ENCODE measurements at places on chromosomes 12 and 14.

DNA sequence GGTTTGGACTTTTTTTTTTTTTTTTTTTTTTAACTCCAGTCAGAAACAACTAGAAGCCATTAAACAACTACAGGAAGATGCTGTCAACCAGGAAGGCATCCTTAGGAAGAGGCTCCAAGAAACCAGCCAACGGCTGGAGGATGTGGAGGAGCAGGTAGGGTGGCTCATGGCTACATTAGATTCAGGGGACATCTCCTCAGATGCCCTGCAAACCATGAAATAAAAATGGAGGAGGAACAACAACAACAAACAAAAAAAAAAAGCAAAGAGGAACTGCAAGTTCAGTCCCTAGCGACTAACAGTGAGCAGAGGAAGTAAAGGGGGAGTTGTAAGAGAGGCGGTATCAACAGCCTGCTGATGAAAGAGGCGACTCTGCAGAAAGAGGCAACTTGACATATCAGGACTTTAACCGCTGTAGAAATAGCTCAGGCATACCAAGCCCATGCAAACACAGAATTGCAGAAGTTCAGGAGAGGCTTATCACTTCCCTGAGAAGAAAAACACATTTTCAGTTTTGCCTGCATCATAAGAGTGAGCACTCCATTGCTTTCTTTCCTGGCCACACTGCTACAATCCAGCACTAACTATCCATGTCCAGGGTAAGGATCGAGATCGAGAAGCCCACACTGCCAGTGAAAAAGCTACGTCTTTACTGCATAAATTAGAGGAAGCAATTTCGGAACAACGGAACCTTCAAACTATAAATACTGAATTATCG is 103.5 kb upstream of the BCAT1 start:
- DNase-seq = no peak

GRCh38 chr12:122133192-122133950 is 40.6 kb downstream of the IL31 start:
- no peak for DNase-seq

- no peak for DNase-seq
These were observed 188.9 kb downstream of the ADAMTS20 start for GRCh38 chr12:43362910-43363694.

DNA sequence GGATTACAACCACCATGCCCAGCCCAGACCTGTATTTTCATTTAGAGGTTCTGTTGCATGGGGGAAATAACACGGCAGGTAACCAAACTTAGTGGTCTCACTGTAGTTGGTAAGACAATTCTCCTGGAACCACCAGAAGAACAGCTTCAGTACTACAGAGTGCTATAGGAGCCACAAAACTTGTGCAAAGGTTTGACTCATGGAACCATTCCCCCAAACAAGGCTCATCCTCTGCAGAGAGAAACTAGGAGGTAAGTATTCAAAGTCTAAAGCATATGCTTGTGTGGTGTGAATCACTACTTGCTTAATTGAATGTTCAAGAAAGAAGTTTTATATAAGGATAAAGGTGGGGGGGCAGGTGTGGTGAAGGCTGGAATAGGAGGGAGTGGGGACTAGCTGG is 58.7 kb downstream of the GNS start:
- DNase-seq = no peak

GRCh38 chr12:131720921-131721320 is 10.0 kb downstream of the SFSWAP start:
- no peak for DNase-seq

- no peak for DNase-seq
These were observed 8.8 kb downstream of the NID2 start for GRCh38 chr14:52060080-52060479.

DNA sequence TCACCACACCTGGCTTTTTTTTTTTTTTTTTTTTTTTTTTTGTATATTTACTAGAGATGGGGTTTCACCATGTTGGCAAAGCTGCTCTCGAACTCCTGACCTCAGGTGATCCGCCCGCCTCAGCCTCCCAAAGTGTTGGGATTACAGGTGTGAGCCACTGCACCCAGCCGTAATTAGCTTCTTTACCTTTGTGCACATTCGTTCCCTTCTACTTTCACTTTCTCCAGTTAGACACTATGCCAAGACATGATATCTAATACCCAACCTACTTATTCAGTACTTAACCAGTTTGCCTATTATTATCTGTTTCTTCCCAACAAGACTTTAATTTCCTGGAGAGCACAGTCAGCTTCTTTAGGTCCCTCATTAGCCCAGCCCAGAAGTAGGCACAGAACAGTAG is 5.3 kb downstream of the STYK1 start:
- DNase-seq = no peak

- DNase-seq = no peak
These were observed 255.4 kb downstream of the DAD1 start for GRCh38 chr14:22333422-22334274.

- DNase-seq = no peak
These were observed 1.3 kb upstream of the NR2C1 start for GRCh38 chr12:95074766-95075165.

DNA sequence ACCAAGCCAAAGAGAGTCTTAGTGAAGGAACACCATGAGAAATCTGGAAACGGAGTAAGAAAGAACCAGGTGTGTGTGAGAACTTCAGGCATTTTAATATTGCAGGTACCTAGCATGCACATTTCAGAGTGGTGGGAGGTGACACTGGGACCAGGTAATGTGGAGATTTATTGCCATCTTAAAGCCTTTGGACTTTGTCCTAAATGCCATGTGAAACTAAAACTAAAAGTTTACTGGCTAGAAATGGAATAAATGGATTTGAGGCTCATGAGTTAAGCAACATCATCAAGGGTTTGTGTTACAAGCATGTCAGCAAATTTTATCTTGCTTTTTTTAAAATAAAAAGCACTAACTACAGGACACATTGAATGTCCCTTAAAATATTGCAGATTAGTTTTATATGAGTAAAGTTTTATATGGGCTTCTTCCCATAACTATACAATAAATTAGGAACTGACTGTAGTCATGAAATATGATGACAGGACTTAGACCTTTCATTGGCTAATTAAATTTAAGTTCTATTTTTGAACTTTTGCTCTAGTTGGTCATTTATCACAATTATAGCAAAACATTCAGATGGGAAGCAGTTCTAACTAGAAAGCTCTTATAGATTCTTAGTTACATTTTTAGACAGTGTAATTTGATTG is 721.1 kb upstream of the NOVA1 start:
- DNase-seq = no peak

DNA sequence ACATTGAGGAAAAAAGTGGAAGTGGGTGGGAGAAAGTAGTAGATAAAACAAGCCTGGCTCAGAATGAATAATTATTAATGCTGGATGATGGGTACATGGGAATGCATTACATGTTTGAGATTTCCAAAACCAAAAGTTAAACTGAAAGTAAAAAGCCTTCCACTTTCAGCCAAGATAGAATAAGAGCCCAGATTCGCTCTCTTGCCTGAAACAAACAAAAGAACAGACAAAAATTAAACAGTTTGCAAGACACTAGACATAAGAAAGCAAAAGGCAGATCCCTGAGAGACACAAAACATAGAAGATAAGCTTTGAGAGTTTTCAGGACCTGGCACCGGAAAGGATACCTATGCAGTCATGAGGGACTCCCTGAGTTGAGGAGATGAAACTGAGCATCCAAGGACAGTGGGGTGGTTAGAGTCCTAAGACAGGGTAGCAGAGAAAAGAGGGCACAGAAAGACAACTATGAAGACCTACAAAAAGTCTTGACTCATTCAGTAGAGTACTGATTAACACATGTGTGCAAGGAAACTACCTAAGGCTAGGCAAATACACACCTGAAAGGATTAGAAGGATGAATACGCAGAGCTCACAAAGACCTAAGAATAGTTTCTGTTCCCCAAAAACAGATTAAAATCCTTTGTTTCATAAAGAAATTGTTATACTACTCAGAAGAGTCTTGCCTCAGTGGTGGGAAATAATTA is 54.1 kb downstream of the CEP83 start:
- no peak for DNase-seq

DNA sequence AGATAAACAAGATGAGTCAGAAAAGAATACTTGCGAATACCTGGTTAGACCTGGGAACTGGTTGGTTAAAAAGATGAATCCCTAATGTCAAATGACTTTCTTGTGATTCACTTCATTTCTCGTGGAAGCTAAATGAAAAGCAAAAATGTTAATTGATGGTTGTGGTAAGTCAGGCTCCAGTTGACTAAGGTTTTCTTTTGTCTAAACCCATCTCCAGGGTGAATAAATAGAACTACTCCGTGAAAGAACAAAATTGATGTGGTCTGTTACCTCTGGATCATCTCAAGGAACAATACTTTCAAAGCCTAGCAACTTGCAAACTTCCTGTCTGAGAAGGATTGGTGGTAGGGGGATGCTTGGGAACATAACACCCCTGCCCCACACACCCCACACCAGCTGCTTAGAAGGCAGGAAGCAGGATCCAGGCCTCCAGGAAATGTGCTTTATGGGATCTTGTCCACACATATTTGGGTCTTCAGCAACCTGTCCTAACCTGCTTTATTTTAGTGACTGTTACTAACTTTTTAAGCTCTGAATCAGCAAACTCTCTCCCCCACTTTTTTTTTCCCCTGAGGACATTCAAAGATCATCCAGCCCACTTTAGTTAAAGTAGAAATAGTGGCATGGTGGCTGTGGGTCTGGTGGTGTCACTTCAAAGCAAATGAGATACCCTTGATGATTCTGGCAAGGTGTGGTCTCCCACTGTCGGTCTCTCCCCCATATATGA is 60.4 kb upstream of the PTHLH start:
- no peak for DNase-seq

GRCh38 chr12:105658389-105658788 is 327.9 kb downstream of the C12orf75 start:
- no peak for DNase-seq

- DNase-seq = peak; percentile 12
These were observed 22.6 kb upstream of the SLC15A5 start for GRCh38 chr12:16300122-16300521.

- DNase-seq = no peak
These were observed 143.8 kb upstream of the ARID2 start for GRCh38 chr12:45585522-45586230.

DNA sequence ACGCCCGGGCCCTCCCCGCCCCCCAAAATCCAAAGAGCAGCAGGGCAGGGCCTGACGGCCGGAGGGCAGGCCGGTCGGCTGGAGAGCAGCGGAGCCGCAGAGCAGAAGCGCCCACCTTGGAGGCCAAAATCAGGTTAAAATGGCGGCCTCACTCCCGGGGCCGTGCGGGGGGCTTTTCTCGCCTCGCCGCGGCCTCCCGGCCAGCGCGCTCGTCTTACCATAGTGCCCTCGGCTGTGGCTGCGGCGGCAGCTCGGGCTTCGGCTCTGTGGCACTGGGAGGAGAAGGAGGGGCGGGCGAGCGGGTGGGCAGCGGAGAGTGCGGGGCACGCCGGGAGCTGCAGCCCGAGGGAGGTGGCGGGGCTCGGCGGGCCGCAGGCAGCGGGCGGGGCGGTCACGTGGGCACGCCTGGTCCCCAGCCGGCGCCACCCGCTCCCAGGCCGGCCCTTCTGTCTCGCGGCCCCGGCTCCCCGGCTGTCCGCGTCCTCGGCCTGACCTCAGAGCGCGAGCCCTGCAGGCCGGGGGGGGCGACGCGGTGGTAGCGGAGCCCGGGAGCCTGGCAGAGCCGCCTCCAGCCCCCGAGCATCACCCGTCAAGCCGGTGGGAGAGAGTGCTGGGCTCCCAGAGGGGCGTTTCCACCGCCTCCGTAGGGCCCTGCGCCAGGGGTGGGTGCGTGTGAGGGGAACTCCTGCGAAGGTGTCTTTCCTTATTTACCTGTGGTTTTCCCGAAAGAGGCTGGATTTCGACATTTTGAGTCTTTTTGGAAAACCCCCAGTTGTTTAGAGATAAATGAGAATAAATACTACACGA is at the start of gene CFL2:
TSS of gene CFL2 (minus strand) at position 274 of the 807 bp plus-strand sequence. CDS start at position 221, 53 bp downstream.
- DNase-seq = peak; percentile 57

DNA sequence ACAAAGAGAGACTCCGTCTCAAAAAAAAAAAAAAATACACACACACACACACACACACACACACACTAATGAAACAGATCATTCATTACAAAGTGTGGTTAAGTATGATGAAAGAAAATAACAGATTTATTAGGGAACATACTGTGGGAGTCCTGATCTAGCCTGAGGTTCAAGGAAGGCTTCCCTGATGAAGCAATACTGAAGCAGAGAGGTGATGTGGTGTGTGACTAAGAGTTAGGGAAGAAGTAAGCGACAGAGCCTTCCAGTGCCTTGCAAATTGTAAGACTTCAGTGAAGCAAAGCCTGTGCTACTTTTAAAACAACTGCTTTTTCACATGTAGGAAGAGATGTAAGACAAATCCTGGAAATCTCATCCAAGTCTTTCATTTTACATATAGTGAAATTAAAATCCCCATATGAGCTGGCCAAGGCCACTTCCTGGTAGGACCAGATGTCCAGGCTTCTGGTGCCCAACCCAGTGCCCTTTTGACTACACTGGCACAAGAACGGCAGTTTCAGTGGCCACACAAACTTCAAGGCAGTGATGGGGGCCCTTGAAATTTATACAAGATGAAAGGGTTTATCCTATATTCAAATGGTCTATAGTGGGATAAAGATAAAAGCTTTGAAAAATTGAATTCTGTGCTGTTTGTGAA is 86.2 kb downstream of the STON2 start:
- DNase-seq = no peak

GRCh38 chr14:105294142-105294597 is 6.6 kb downstream of the BRF1 start:
- no peak for DNase-seq

DNA sequence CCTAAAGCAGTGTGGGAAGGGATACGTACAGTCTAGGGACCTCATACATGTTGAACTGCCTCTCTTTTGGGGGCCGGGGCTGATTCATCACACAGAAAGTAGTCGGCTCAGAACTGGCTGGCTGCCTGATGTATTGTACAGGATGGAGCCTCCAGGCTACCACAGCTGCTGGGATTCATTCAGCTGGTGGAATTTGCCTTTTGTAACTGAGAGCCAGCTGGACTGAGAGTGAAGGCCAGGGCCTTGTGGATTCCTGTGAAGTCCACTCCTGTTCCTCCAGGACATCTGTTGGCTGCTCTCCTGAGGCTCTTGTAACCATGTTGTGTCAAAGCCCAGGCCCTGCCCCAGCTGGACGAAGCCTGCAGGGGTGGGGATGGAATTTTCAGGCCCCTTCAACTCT is 116.3 kb upstream of the PRICKLE1 start:
- DNase-seq = peak; percentile 51

Data from stromal cell of bone marrow (primary cell).